ENCODE measurements at places on chromosomes 4 and X.
A peak's percentile ranks its signal among the peaks of the same experiment; 100 is the strongest.

- DNase-seq = no peak
Observed at GRCh38 chr4:138927072-138927471, 88.5 kb upstream of the NOCT start.

DNA sequence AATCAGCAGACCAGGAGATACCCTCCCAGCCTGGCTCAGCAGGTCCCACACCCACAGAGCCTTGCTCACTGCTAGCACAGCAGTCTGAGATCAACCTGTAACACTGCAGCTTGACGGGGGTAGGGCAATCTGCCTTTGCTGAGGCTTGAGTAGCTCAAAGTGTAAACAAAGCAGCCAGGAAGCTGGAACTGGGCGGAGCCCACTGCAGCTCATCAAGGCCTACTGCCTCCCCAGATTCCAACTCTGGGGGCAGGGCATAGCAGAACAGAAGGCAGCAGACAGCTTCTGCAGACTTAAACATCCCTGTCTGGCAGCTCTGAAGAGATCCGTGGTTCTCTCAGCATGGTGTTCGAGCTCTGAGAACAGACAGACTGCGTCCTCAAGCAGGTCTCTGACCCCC is 15.1 kb upstream of the GABRA2 start:
- no peak for DNase-seq

GRCh38 chrX:41119803-41120202 is 34.6 kb downstream of the USP9X start:
- no peak for DNase-seq

GRCh38 chr4:47010347-47010911 is 17.0 kb upstream of the GABRA4 start:
- DNase-seq = no peak

- no peak for DNase-seq
Observed at GRCh38 chrX:37986893-37987292, 19.5 kb upstream of the SYTL5 start.

DNA sequence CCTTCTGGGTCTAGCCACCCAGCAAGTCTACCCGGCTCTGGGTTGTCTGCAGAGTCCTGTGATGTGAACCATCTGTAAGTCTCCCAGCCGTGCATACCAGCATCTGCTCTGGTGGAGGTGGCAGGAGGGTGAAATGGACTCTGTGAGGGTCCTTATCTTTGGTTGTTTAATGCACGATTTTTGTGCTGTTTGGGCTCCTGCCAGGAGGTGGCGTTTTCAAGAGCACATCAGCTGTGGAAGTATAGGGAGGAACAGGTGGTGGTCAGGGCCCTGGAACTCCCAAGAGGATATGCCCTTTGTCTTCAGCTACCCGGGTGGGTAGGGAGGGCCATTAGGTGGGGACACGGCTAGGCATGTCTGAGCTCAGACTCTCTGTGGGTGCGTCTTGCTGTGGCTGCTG is 66.5 kb upstream of the ZFP42 start:
- DNase-seq = no peak

- DNase-seq = peak; percentile 0
Observed at GRCh38 chrX:73215246-73215645, 595 bp upstream of the NAP1L2 start.

- no peak for DNase-seq
Observed at GRCh38 chrX:43815209-43815608, 67.0 kb downstream of the MAOB start.

- no peak for DNase-seq
Observed at GRCh38 chr4:15410750-15411149, 17.1 kb upstream of the C1QTNF7 start.

- DNase-seq = no peak
Observed at GRCh38 chrX:88883200-88883599, 136.2 kb downstream of the CPXCR1 start.

GRCh38 chr4:165788686-165789463 is 84.2 kb upstream of the TLL1 start:
- no peak for DNase-seq

- DNase-seq = peak; percentile 86
Observed at GRCh38 chrX:68827848-68828624, 785 bp upstream of the EFNB1 start.

- DNase-seq = no peak
Observed at GRCh38 chr4:11343536-11343935, 85.2 kb downstream of the HS3ST1 start.

DNA sequence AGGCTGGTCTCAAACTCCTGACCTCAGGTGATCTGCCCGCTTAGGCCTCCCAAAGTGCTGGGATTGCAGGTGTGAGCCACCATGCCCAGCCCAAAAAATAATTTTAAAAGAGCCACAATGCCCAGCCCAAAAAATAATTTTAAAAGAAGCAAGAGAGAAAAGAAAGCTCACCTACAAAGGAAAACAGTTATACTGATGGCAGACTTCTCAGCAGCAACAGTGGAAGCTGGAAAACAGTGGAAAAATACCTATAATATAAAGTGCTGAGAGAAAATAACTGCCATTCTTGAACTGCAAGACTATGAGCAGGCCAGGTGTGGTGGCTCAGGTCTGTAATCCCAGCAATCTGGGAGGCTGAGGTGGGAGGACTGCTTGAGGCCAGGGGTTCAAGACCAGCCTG is 13.3 kb upstream of the HMGB2 start:
- no peak for DNase-seq

- DNase-seq = no peak
Observed at GRCh38 chr4:16292585-16292984, 66.3 kb upstream of the TAPT1 start.

DNA sequence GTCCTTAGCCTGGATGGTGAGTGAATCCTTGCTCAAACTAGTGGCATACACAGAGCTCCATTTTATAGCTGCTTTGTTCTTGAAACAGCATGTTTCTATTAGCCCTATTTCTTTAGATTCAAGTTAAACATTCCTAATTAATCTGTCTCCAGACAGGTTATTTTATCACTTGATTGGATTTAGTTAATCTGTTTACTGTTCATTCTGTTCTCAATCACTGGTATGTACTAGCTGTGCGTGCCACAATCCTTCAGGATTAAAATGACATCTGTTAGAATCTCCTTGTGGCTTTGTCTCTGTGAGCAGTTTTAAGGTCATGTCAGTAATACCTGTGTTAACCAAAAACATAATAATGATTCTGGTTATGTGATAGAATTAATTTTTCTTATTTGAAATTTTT is 36.5 kb downstream of the PTPN13 start:
- DNase-seq = no peak

- no peak for DNase-seq
Observed at GRCh38 chr4:140609548-140610425, 41.0 kb upstream of the UCP1 start.

Data from activated CD4-positive, alpha-beta T cell treated with anti-CD3 and anti-CD28 coated beads, Interleukin-2, amount 50 U/mL, for 48 hours (primary cell).